ENCODE measurements at places on chromosomes 1 and 21.
A peak's percentile ranks its signal among the peaks of the same experiment; 100 is the strongest.

DNA sequence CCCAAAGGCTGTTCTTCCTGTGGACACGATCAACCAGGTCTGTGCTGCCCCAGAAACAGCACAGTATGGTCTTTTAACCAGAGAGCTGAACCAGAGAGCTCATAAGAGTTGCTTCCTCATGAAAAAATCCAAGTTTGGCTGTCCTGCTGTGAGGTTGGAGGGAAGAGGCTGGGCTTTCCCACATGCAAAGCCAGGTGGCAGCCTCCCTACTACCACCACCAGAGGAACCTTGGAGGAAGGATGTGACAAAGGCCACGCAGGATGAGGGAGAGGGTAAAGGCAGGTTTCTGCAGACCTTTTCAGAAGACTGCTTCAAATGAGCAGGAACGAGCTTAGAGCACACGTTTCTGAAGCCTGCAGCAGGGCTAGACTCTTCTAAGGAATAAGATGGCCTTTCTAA, 27.1 kb downstream of the FAM78B start:
- no peak for DNase-seq

DNA sequence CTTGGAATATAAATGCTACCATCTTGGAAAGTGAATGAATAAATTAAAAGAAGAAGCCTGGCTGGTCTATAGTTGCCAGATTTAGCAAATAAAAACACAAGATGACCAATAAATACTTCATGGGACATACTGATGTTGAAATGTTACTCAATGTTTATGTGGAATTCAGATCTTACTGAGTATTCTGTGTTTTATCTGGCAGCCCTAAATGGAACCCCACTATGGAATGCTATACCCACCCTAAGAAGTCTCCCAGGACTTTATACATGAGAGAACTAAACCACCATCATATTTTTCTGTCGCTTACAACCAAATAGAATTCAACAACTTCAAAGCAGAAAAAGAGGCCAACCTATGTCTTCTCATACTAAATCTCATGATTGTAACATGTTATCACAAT, 177.6 kb upstream of the HMCN1 start:
- no peak for DNase-seq

DNA sequence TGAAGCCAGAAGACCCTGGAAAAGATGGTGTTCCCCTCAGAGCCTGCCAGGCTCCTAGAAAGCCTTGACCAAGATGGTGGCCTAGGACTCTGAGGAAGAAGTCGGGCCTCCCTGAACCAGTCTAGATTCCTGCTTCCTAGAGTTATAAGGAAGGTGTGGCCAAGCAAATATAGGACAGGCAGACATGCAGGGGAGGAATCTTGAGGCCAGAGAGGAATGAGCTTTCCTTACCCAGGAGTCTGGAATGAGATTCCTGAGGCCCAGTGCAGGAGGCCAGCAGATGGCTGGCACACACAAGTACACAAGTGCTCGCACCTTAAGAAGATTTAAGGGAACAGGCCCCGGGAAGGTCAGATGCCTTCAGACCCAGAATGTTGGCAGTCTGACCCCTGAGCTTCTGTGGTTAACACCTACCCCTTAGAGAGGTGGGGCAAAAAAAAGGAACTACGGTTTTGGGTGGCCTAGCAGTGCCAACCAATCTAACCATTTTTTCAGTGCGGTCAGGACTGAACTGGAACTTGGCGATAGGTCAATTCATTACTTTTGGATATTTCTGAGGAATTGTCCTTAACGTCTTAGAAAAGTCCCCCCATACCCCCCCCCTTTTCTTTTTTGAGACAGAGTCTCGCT, 73.3 kb downstream of the MDM4 start:
- DNase-seq = no peak

DNA sequence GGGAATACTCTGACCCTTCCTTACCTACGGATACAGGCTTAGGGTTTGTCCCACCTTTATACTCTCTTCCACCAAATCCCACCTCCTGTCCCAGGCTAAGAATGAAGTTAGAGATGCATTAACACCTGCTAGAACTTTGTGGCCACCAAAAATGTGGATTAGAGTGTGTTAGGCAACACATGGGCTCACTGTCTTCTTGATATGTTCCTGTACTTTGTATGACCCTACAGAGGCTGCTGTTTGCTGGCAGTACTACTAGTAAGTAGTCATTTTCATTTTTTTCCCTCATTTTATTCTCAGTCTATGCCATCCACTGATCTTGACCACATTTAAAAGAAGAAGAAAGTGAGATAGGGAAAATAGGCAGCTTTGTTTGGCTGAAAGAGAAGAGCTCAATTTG, 21.0 kb upstream of the TMEM39B start:
- no peak for DNase-seq

GRCh38 chr1:246086191-246086590, 420.9 kb downstream of the SMYD3 start:
- DNase-seq = no peak

DNA sequence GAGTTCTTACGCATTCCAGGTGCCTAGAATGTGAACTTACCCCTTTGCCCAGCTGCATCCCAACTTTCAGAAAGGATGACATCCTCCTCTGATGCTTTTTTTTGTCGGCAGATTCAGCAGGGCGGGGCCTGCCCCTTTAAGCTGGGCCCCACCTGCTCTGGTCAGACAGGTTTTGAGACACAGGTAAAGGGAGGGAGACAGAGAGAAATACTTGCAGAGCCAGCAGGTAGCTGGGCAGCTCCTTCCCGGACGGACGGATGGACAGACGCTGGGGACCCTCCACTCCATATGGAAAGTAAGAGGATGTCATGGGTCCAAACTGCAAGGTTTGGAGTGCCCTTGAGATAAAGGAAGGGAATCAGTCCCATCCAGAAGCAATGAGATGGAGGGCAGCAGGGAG, at the start of gene TMEM79:
Gene TMEM79 (plus strand): TSS at position 214 of the 400 bp plus-strand sequence. CDS start 902 bp downstream, outside the sequence.
- no peak for DNase-seq

- DNase-seq = no peak
These were observed 9.6 kb downstream of the ENSA start for GRCh38 chr1:150619576-150620509.

- DNase-seq = no peak
These were observed 8.3 kb downstream of the GFI1 start for GRCh38 chr1:92478393-92478792.

DNA sequence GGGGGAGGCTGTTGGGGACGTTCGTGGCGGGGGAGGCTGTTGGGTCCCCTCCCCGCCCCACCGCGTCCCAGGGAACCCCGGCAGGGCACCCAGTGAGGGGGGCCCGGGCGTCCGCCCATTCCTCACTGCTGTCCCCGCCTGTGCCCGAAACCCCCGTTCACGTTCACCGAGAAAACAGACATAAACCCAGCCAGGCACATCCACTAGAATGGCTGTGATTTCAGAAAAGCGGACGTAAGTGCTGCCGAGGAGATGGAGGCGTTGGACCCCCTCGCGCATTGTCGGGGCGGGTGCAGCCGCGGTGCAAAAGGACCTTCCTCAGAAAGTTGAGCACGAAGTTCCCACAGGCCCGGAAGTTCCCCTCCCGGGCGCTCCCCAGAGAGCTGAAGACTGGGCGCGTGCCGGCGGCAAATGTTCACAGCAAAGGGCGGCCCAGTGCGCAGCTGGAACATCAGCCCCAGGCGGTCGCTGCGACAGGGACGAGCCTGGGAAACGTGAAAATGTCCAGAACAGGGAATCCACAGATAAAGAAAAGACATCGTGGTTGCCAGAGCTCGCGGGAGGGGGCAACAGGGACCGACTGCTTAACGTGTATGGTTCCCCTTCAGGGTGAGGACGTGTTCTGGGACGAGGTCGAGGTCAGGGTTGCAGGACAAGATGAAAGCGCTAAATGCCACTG, 18.5 kb upstream of the SAMD11 start:
- no peak for DNase-seq

GRCh38 chr21:41361786-41362604, at the start of gene MX2:
Gene MX2, plus strand, starts transcription at chr21:41362027. Its CDS starts 14,880 bp downstream, at chr21:41376907.
- DNase-seq = peak; percentile 45

GRCh38 chr1:202154766-202155477, 5.5 kb downstream of the PTPN7 start:
- DNase-seq = peak; percentile 30

Data from non-pigmented ciliary epithelial cell (primary cell).